ENCODE measurements at places on chromosomes 2 and 18.

DNA sequence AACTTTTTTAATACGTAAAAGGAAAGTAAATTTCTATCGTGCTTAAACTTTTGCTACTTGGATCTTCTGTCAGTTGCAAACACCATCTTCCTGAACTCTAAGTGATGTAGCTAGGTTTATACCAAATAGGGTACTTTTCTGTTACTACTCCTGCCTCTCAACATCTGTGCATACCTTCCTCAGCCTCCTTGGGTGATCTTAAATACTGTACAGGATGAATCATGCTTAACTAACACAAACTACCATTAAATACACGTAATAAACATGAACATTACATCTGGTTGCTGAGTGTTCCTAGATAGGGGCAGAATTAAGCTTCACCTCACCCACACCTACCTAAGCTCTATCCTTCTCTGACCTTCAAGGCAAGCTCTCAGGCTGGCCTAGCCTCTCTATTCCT lies 398.0 kb downstream of the TXNL1 start:
- DNase-seq, result no peak

DNA sequence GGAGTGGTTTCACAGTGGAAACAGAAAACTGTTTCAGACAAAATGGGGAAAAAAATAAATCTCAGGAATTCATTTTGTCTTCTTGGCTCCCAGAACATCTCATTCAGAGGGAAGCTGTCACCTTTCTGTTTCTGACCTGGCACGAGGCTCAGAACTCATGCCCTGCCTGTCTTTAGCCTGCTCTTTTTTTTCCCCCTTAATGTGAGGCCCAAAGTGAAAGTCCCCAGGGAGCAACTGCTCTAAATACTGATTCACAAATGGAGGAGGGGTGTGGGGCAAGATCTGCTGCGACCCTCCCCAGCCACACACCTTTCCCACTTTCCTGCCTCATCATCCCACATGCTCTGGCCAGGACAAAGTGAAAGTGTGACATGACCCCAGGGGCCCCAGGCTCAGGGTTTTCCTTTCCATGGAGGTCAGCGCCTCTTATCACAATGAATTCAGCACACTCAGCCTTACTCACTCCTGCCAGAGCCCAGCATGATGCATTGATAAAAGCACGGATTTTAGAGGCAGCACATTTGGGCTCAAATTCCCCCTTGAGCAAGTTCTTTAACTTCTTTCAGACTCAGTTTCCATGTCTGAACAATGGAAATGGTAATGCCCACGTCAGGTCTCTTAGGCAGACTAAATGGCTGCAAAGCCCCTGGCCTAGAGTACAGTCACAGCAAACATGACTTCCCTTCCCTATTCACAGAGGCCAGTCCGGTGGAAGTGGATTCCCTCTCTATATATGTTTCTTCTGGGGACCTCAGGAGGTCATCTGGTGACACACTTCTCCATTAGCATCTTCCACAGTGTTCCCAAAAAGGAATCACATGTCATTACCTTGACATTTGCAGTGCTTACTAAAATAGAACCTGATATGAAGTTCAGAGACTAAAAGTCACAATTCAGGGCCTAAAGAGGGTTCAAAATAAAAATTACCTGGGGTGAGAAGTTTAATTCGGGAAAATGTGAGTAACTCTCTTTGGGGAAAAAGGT lies 55.3 kb upstream of the TMEM163 start:
- DNase-seq, result no peak

- no peak for DNase-seq
Measured at GRCh38 chr2:240914645-240915525, 8.7 kb downstream of the CROCC2 start.

DNA sequence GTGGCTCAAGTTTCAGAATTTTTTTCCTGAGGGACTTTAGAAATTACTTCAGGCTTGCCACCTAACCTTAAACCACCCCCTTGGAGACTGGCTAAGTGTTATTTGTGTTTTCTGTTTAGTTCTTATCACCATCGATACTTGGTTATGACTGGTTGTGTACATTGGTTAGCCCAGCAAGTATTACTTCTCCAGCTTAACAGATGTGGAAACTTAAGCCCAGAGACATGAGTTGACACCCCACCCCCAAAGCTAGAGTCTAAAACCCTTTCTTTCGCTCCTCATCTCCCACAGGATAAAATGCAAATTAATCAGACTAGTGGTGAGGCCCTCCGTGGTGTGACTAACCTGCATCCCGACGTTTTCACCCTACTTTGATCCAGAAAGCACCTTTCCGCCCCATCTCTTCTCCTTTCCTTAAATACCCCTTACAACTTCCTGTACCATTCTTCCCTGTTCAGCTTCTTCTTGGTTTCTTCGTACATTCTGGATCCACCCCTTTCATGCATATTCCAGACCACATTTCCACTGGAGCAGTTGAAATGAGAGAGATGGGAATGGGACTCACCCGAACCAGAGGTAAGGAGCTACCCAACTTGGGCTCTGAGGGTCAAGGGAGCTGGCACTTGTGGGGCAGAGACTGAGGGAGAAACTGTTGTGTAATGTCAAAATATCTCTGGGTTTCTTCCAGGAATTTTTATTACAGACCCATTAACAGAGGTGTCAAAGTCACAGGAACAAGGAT lies 819 bp upstream of the MAP3K2 start:
- DNase-seq, result no peak

- no peak for DNase-seq
Measured at GRCh38 chr2:104049981-104050380, 803.9 kb upstream of the POU3F3 start.

DNA sequence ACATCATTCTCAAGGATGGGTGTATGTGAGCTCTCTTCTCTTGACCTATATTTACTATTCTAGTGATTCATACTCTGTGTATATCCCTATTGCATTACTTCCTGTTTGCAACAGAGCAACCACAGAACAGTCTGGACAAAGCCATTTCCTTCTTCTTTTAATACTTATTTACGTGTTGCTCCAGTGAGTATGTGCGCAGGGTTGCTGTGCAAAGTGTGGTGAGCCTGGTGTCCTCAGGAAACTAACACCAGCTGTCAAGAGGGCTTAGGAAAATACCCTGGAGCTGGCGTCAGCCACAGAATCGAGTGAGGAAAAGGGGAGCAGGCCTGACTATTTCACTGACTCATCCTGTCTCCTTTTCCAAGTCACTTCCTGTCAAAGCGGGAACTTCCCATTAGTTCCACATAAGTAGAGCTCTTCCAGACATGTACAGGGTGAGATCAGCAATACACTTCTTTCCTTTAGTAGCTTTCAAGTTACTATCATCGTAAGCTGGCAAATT lies 214.1 kb upstream of the COPS8 start:
- DNase-seq, result no peak

- DNase-seq, result no peak
Measured at GRCh38 chr2:136030406-136030805, 45.0 kb upstream of the DARS1 start.

DNA sequence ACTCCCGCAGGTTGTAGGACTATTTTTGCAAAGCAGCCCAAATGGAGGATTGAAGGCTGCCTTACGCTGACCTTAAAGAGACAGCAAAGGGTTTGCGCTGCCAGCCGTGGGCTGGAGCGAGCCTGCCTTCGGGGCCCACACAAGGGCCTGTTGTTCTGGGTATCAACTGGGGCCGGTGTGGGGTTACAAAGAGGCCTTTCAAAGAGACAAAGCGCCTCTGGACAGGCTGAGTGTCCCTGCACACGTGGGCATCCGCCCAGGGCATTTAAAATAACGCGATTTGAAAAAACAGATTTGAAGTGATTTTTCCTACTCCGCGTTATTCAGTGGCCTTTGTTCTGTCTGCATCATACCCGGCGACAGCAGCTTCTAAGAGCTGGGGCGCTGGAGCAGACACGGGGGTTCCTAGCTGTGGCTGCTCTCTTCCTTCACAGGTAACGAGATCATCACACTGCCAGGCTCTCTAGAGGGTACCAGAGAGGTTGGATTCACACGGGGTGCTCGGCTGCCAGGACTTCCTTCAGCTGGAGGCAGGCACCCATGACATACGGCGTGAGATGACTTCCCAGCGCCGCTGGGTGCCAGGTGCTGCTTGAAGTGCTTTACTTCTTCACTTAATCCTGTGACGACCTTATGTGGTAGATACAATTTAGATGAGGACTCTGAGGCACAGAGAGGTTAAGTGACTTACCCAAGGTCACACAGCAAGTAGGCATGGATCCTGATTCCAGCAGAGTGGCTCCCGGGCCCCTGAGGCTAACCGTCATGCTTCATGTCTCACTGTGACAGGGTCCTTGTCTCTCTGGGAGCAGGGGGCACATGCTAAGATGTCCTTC lies 32.2 kb downstream of the MAL start:
- no peak for DNase-seq

DNA sequence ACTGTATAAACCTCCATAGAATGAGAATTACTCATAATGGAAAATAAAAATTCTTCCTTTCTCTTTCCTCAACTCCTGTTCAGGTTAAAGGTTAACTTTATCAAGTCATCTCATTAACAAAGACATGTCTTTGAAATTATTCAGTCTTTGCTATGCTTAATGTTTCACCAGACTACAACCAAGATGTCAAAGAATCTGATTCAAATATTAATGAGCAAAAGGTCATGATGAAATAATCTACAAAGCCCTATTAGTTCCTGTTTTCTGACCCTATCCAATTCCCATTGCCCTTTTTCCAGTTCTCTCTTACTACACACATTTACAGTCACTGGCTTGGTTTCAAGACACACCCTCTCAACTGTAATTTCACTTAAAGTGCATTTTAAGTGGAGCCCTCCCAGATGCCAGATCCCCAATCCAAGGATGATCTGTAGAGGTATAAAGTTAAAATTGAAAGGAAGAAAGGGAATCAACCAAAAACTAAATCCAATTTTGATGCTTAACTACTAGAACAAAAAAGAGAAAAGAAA lies 246.9 kb upstream of the CYP26B1 start:
- no peak for DNase-seq

- DNase-seq, result no peak
Measured at GRCh38 chr2:143452817-143453451, 323.7 kb downstream of the ARHGAP15 start.

DNA sequence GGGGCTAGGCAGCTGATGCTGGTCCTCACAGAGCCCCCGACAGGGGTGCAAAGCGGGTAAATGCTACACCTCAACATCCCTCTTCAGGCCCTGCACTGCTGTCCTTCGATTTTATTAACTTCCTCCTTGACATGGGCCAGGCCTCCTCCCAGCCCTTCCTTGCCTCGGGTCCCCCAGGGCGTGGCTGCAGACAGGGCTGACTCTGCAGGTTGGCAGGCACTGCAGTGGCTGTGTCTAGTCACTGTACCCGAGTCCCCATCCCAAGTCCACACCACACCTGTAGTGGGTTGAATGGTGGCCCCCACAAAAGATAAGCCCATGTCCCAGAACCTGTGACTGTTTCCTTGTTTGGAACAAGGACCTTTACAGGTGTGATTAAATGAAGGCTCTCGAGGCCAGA lies 140.2 kb downstream of the TWIST2 start:
- DNase-seq, result no peak

- DNase-seq, result no peak
Measured at GRCh38 chr2:43326101-43326825, 99.9 kb upstream of the ZFP36L2 start.

DNA sequence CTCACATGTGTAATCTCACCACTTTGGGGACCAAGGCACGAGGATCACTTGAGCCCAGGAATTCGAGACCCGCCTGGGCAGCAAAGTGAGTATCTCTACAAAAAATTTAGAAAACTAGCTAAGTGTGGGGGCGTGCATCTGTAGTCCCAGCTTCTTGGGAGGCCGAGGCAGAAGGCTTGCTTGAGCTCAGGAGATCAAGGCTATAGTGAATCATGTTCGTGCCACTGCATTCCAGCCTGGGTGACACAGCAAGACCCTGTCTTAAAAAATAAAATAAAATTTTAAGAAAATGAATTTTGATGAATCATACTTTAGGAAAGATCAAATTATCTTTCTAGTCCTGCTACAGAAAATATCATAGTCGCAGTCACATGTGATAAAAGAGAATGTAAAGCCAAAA lies 46.9 kb downstream of the CABYR start:
- no peak for DNase-seq

All from stimulated activated CD4-positive, alpha-beta T cell treated with anti-CD3 and anti-CD28 coated beads, Interleukin-4, amount 100 ng/mL, for 48 hours (primary cell).